ENCODE measurements at places on chromosomes 2 and 18.

- DNase-seq: no peak
Observed at GRCh38 chr2:156333274-156333950, 891 bp upstream of the NR4A2 start.

- DNase-seq: no peak
Observed at GRCh38 chr2:242085941-242086621, 216.6 kb downstream of the RTP5 start.

- peak; percentile 51 for DNase-seq
Observed at GRCh38 chr2:236179236-236180075, 11.3 kb upstream of the GBX2 start.

- no peak for DNase-seq
Observed at GRCh38 chr2:79715338-79715737, 202.5 kb downstream of the CTNNA2 start.

GRCh38 chr2:191245869-191246531, 796 bp downstream of the MYO1B start:
- DNase-seq: peak; percentile 79

- DNase-seq: no peak
Observed at GRCh38 chr2:118817469-118817868, 30.0 kb downstream of the EN1 start.

- no peak for DNase-seq
Observed at GRCh38 chr2:20431301-20431698, 15.6 kb upstream of the RHOB start.

- DNase-seq: no peak
Observed at GRCh38 chr2:26195040-26195984, 22.4 kb downstream of the GAREM2 start.

DNA sequence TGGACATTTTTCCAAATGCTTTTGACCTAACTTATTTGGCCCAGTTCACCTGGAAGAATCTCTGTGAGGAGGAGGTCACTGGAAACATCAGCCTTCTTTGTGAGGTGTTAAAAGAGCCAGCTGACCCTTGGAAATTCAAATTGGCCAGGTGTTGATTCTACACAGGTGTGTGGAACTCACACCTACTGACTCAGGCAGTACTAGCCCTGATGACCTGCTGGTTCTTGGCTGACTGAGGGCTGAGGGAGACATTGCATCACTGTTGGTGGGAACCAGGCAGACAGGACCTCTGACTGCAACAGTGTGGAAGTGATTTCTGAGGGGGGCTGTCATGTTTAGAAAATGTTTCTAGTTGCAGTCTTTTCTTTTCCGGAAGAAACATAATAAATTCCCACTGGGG, 242.2 kb upstream of the LRRTM1 start:
- DNase-seq: no peak

All from SK-N-SH (cell line).